Activated T-cell treated with anti-CD3 and anti-CD28 coated beads for 4 hours (primary cell): ENCODE measurements at places on chromosomes 3 and 15.

- no peak for DNase-seq
These were observed 219.5 kb upstream of the GAP43 start for GRCh38 chr3:115403786-115404185.

DNA sequence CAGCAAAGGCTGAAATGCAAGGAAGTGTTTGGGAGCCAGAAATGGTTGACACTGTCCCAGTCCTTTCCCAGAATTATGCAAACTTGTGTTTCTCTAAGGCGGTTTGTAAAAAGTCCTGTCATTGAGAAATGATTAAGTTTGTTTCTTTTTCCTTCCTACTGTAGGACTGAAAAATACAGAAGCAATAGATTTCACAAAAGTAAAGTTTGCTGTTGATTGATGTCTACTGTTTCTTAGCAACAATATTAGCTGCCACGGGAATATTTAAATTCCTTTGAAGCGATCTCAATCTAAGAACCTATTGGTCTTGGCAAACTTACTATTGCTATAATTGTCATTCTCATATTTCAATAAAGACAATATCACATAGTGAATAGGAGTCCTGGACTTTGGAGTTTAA is 100.7 kb upstream of the IL12A start:
- DNase-seq = no peak

DNA sequence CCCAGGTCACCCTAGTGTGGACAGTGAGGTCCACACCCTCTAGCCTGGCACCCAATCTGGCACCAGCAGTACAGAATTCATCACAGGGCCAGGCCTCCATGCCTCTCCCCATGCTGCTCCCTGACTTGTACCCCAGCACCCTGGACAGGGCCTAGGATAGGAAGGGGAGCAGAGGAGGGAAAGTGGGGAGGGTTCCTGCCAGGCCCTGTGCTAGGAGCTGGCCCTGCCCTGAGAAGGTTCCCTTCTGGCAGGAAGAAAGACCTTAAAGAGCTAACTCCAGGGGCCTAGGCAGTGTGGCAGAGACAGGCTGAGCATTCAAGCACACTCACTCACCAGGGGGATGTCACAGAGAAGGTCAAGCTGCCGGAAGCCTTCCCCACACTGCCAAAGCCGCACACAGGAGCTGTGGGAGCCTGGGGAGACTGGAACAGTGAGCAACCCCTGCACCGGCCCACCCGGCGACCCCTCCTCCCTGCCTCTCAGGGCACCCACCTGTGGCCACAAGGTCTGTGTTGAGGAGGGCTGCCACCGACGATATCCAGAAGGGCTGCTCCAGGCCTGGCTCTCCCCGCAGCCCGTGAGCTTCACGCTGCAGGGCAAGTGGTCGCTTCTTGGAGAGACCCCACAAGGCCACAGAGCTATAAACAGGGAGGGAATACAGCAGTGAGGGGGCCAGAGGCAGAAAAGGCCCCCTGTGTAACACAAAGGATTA is 7.4 kb downstream of the RRP9 start:
- no peak for DNase-seq

GRCh38 chr15:83200589-83200988 is 7.0 kb downstream of the HDGFL3 start:
- no peak for DNase-seq

DNA sequence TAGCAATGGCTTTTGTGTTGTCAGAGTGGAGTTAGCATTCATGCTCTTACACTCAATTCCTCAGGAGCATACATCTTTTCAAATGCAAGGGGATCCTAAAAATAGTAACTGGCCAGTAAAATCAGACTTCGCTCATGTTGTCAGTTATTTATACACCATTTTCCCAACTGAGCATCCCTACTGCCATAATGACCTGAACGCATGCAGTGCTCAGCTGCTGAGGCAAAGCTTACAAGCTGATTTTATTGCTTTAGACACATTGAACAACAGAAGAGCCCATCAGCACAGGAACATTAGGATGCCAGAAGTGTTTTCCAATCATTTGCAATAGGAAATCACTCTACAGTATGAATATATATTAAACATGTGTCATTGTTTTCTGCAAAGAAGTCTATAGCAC is 689.7 kb upstream of the BCHE start:
- no peak for DNase-seq
